Kidney (tissue), 22 donors: ENCODE measurements at places on chromosomes 1 and 21. TPM values are rescaled to one million over a fixed set of nuclear protein-coding genes. Genes with fewer than 3 reads are reported as not detected.

The MMEL1 gene
- 8.5 TPM for polyA plus RNA-seq

The KANK4 gene
- 0.28 TPM for polyA plus RNA-seq

GRCh38 chr21:22961258-22961657 is 1963.0 kb downstream of the NCAM2 start:
- DNase-seq, result no peak

GRCh38 chr1:203549309-203549708 is 55.4 kb downstream of the OPTC start:
- DNase-seq, result no peak

GRCh38 chr1:199084293-199084692 is 445.5 kb downstream of the PTPRC start:
- peak; percentile 23 for DNase-seq

DNA sequence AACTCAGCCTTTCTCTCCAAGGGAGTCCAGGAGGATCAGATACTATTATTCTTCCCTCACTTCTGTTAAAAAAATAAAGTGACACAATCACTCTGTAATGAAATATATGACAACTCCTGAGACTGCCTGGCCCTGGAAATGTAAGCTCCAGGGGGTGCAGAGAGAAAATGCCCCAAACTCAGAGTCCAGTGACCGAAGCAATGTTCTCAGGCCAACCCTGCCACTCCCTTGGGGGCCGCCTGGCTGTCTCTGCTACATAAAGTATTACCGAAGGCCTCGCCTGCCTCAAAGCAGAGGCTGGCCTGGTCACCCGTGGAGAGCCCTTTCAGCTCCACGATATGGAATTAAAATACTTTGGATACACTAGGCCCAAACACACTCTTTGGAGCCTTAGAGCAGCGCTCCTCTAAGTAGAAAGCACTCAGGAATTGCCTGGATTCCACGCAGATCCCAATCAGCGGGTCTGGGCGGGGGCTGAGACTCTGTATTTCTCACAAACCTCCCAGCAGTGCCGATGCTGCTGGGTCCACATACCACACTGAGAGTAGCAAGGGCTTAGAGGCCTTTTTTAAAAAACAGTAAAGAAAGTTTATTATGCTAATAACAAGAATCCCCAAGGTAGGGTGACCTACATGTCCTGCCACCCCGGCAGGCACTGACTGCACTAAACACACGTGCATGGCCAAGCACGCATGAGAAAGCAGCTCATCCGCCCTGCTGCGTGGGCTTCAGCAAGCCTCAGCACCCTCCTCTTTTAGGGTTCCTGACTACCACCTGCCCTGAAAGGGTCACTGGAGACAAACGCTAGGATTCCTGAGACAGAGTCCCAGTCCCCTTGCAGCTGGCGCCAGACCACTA is 31.1 kb downstream of the TMCO4 start:
- peak; percentile 24 for DNase-seq

The TFF3 gene
- 10.0 TPM for polyA plus RNA-seq

The DSTYK gene
- polyA plus RNA-seq, result 5.6 TPM

GRCh38 chr1:57137980-57138379 is 172.2 kb upstream of the C8B start:
- no peak for DNase-seq

DNA sequence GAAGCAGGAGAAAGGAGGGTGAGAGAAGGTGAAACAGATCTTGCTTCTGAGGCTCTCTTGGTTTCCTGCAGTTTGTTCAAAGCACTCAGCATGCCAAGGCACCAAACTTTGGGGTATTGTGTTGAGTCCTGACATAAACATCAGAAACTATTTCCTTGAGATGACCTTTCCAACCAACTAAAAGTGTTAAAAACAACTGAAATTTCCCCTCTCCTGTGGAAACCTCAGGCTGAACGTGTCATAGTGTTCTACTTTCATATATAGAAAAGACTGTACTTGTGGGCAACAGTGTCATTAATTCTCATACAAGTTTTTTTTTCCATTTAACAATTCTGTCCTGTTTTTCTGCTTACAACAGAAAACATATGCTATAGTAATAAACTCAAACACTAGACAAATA is 6.3 kb upstream of the LYST start:
- DNase-seq, result no peak

DNA sequence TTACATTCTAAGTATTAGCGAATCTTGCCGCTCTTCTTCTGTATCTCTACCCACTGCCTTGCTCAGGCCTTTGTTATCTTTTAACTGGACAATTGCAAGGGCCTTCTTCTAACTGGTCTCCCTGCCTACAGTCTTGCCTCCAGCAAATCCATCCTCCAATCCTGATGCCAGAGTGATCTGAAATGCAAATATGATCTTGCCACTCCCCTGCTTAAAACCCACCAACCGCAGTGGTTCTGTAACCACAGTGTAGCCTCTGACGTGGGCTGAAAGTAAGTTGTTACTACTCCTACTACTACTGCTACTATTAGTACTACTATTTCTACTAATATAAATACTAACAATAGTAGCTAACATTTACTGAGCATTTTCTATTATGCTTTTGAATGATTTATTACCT is 12.4 kb downstream of the MOV10 start:
- no peak for DNase-seq

DNA sequence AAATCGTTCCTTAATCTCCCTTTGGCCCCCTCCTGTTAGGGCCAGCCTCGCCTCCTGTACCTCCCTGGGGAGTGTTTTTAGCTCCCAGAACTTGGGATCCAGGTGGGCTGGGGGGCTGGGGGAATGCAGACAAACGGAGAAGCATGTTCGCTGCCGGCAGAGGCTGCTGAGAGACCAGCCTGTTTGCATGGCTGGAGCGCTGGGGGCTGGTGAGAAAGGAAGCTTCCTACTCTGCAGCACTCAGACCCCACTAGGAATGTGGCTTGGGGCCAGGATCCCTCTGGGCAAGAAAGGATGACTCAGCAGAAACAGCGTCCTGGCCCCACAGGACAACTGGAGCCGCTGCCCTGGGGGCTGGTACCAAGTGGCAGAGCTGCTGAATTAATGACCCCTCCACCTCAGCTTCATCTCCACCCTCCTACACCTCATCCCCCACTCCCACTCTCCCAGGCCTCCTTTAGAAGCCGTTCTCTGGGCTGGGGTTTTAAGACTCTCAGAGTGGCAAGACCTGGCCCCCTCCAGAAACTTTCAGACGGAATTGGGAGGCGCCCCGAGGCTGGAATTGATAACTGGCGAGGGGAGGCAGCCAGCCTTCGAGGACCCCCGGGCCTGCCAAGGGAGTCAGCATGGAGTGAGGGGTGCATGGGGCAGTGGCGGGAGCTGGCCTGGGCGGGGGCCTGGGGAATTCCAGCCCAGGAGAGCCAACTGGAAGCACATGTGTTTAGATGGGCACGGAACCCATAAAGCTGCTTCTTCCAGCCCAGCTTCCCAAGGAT is 28.5 kb upstream of the EPS8L3 start:
- DNase-seq, result peak; percentile 95

The NUF2 gene
- 0.28 TPM for polyA plus RNA-seq

GRCh38 chr1:147736883-147737282 is 23.5 kb downstream of the GJA5 start:
- DNase-seq, result no peak

The NPR1 gene
- polyA plus RNA-seq, result 57.8 TPM

DNA sequence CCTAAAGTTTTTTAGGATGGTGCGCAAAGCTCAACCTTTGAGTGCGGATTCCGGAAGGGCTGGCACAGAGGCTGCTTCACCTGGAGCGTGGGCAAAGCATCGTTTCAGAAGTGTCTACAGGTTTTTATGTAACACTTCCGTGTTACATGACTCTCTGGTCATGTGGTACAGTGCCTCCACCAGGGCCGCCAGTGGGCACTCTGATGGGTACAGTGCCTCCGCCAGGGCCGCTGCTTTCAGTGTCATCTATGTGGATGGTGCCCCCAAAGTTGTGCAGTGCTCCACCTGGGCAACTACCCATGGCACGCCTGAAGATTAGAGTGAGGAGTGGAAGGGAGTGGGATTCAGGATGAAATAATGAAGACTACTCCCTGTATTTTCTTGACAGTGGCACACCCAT is 101.4 kb upstream of the C1orf174 start:
- no peak for DNase-seq

The SPRR4 gene
- polyA plus RNA-seq, result not detected
